ENCODE measurements at places on chromosomes 5 and 9. TPM values are rescaled to one million over a fixed set of nuclear protein-coding genes. Genes with fewer than 3 reads are reported as not detected.

ELOVL7 gene
- total RNA-seq, result 30.0 TPM

SHOC1 gene
- not detected for total RNA-seq

HAVCR2 gene
- 4.9 TPM for total RNA-seq

SH3PXD2B gene
- total RNA-seq, result 11.1 TPM

AFAP1L1 gene
- total RNA-seq, result 2.7 TPM

GRCh38 chr9:95055851-95056551, 261.5 kb downstream of the FANCC start:
- no peak for DNase-seq

DNA sequence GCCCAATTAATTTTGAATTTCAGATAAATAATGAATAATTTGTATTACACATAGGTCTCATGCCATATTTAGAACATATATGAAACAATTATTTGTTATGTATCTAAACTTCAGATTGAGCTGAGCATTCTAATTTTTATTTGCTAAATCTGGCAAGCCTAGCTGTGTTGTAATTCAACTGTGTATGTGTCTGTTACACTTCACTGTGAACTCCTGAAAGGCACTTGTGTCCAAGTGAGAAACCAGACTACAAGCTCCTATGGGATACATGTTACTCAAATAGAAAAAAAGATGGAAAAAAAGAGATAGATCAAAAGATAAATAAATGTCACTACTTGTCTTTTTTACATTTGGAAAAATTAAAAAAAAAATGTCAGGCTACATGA, 56.5 kb upstream of the ANKRD55 start:
- no peak for DNase-seq

DNA sequence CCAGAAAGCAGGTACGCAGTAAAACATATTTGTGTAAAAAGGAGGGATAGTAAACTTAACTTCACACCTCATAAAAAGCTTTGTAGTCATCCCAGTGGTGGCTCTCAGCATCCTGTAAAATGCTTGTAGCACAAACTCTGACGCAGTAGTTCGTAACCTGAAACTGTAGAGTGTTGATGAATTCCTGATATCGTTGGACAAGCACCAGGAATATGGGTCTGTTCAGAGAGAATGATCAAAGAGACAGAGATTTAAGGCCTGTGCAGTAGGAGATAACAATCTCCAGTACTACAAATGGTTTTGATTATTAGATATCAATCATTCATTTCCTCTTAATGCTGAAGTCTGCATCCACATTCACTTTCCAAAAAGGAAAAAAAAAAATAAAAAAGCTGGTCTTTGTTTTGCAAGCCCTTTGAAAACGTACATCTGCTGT, 148.5 kb downstream of the KIAA0825 start:
- DNase-seq, result no peak

GRCh38 chr9:127856729-127857116, 2.3 kb upstream of the ENG start:
- no peak for DNase-seq

Data from left colon (tissue), 2 donors.